ENCODE measurements at places on chromosomes 1 and 21. TPM values are rescaled to one million over a fixed set of nuclear protein-coding genes. Genes with fewer than 3 reads are reported as not detected.

Gene KIF17
- 1.0 TPM for total RNA-seq

Gene RHEX
- not detected for total RNA-seq

Gene SPRR1A
- not detected for total RNA-seq

Gene DISC1
- total RNA-seq, result 0.64 TPM

Gene ALX3
- total RNA-seq, result not detected

DNA sequence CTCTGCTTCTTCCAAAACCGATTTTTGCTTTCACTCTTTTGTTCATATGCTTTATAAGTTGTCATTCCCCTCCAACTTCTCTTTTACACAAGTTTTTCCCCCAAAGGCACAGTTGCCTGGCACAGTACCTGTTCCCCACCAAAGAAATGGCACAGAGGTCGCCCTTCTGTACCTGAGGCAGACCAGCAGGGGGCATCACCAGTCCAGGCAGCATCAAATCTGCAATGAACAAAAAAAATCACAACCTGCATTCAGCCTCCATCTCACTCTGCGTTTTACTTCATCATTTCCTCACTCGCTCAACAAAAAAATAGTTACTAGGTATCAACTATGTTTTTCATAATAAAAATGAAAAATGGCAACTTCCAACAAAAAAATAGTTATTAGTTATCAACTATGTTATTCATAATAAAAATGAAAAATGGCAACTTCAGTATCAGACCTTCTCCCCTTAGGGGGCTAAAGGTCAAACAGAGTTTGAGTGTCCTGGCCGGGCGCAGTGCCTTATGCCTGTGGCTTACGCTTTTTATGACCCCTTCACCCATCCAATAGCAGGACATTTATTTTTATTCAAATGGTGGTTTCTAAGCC, 4.1 kb downstream of the EIF2D start:
- peak; percentile 42 for DNase-seq

DNA sequence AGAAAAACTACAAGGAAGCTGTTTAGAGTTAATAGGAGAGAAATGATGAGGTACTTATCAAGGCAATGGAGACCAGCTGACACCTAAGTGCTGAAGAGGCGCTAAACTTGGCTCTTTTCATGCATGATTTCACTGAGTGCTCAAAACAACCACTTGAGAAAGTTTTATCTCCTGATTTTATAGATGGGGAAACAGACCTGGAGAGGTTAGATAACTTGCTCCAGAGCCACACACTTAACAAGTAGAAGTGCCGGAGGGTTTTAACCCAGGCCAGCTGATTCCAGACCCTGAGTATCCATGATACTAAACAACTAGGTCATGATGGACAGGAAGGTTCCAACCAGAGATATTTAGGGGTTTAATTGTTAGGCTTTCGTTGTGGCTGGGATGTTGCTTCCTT, 25.9 kb downstream of the UBE2U start:
- DNase-seq, result no peak

GRCh38 chr1:92881391-92881790, 49.6 kb downstream of the RPL5 start:
- no peak for DNase-seq

DNA sequence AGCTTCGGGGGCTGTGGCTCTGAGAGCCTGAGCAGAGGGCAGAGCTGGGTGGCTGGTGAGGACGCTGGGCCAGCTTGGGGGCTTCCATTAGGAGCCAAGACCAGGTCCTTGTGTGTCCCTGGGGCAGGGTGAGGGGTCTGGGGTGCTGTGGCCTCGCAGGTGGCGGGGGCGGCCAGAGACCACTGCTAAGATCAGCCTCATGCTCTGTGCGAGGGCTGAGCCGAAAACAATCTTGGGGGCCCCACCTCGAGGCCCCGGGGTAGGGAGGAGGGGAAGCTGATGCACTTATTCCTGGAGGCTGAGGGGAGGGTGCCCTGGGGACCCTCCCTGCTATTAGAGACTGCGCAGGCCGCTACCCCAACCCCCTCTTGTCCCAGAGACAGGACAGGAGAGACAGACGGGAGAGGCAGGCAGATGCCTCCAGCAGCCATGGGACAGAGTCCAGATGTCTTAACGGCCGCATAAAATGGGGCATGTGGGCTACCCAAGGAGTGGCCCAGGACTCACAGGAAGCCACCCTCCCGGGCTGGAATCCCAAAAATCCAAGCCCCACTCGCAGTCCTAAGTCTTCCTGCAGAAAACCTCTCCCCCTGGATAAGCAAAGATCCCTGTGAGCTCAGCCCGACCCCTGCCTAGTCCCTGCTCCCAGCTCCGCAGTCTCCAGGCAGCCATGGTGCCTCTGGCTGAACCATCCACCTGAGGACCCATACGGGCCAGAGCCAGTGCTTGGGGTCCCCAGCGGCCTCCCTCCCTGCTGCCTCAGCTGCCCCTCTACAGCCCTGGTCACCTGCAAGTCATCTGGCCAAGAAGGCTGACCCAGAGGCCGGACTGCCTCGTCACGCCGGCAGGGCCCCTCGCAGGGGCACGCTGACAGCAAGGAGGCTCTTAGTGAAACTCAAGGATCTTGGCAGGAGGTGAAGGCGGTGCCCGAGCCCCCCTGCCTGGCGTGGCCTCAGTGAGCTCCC, 43.6 kb upstream of the COL18A1 start:
- no peak for DNase-seq

- no peak for DNase-seq
These were observed 202.9 kb downstream of the USP25 start for GRCh38 chr21:15932726-15933125.

DNA sequence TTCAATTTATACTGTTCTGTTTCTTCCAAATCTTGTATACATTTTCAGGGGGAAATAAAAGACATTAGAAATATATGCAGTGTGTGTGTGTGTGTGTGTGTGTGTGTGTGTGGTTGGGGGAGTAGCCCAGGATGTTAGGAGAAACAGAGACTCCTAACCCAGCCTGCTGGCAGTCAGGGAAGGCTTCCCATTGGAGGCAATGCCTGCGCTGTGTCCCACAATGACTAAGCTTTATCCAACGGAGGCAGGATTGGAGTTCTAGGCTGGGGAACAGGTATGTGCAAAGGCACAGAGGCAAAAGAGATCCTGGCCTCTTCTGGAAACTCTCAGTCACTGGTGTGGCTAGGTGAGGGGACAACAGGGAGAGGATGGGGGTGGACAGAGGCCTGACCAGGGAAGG, 16.5 kb upstream of the ADGRB2 start:
- DNase-seq, result no peak

DNA sequence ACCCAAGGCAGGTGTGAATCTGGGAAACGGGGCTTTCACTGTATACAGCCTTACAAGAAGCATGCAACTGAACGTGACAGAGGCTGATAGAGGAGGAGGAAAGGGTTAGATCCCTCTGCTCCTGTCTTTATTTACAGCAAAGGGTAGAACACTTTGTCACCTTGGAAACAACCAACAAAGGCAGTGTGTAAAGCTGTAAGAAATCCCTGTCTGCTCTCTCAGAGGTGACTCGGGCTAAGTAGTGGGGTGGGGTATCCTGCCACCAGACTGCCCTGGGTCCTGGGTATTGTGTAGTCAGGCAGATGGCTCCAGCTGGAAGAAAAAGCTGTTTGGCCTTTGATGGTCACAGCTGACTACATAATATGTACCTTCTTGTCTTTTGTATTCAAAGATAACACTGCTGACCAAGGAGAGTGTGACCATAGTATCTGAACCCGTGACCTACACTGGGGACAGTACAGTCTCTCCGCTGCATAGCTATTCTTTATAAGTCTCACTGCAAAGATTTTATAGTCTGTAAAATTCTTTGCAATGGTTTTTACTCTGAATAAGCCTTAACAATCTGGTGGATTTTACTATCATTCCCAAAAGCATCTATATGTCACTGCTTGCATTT, 22.1 kb upstream of the POU2F1 start:
- no peak for DNase-seq

- no peak for DNase-seq
These were observed 406 bp upstream of the DNAJC8 start for GRCh38 chr1:28233264-28233606.

DNA sequence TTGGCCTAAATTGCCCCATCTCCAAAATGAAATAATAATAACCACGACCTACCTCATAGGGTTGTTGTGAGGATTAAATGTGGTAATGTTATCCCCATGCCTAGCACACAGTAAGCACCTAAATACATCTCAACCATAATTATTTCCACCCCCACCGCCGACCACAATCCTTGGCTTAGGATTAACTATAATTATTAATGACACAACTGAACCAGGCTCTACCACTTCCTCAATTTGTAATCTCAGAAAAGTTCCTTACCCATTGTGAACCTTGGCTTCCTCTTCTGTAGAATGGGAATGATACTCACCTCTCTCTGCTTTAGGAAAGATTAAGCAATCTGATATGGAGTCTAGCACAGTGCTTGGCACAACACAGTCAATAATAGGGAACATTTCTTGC, 44.3 kb upstream of the TACSTD2 start:
- DNase-seq, result no peak

- peak; percentile 49 for DNase-seq
These were observed 99.8 kb upstream of the CAMK1G start for GRCh38 chr1:209483691-209484090.

DNA sequence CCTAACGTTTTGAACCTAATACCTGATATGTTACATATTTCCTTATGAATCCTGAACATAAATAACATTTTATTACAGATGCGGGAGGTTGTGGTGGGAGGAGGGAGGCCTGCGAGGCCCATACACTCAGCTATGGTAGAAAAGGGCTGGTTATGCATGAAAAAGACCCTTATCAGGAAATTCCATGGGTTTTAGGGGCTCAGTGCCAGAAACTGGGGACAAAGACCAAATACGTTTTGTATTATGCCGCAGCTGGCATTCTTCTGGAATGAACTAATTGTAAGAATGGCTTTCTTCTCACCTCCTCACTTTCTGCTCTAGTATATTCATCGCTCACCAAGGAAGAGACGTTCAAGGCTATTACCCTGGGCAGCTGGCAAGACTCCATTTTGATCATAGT, 76.7 kb downstream of the ADSS2 start:
- DNase-seq, result no peak

- DNase-seq, result peak; percentile 91
These were observed 14.4 kb upstream of the NOS1AP start for GRCh38 chr1:162055062-162055461.
